WTC11 (cell line): ENCODE measurements at places on chromosomes 1 and 21. TPM values are rescaled to one million over a fixed set of nuclear protein-coding genes. Genes with fewer than 3 reads are reported as not detected.

TPTE gene
- total RNA-seq, result not detected in 3 replicates

KCNQ4 gene
- 3.3 to 4.0 TPM (median 3.6 TPM) in 3 replicates for total RNA-seq

FOXD3 gene
- total RNA-seq, result 27.5 to 37.1 TPM (median 34.7 TPM) in 3 replicates

SHE gene
- 0.73 to 1.1 TPM (median 0.79 TPM) in 3 replicates for total RNA-seq

C4BPA gene
- 0.23 to 0.39 TPM (median 0.30 TPM) in 3 replicates for total RNA-seq

SLC19A1 gene
- total RNA-seq, result 27.7 to 29.8 TPM (median 28.3 TPM) in 3 replicates

AQP10 gene
- not detected in 3 replicates for total RNA-seq

KRTAP10-5 gene
- not detected in 3 replicates for total RNA-seq

CGN gene
- total RNA-seq, result 52.4 to 68.7 TPM (median 55.6 TPM) in 3 replicates

EFCAB14 gene
- total RNA-seq, result 38.4 to 46.2 TPM (median 39.1 TPM) in 3 replicates

TMIGD3 gene
- not detected in 3 replicates for total RNA-seq

PRKAA2 gene
- total RNA-seq, result 4.8 to 8.1 TPM (median 8.1 TPM) in 3 replicates

AMY1B gene
- not detected in 3 replicates for total RNA-seq

SLC22A15 gene
- 3.5 to 4.5 TPM (median 4.3 TPM) in 3 replicates for total RNA-seq

GJC2 gene
- total RNA-seq, result 0.72 to 1.2 TPM (median 0.87 TPM) in 3 replicates

DNALI1 gene
- 10.5 to 14.6 TPM (median 13.5 TPM) in 3 replicates for total RNA-seq
